ENCODE measurements at places on chromosomes 1 and 21.

GRCh38 chr1:42941640-42942330 lies 16.9 kb downstream of the SLC2A1 start:
- peak; percentile 52 for DNase-seq

GRCh38 chr1:235783148-235783776 lies 83.4 kb downstream of the LYST start:
- no peak for DNase-seq

- DNase-seq = no peak
These were observed 1.6 kb upstream of the BSND start for GRCh38 chr1:54996869-54997710.

DNA sequence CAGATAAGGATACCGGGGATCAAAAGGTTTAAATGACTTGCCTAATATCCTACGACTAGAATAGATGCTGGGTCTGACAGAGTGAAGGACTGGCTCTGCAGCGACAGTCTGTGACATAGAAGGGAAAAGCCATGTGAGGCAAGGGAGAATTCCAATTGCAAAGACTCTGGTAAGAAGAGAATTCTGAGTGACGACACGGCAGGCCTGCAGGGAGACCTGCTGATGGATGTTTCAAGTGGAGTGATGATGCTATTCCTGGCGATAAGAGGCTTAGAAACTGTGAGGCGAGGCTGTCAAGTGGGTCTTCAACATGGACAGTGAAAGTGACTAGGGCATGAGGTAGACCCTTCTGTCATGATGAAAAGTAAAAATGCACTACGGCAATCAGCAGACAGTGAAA lies 176.6 kb upstream of the PBX1 start:
- no peak for DNase-seq

GRCh38 chr1:20717452-20718342 lies at the start of gene KIF17:
TSS of gene KIF17 (minus strand) at chr1:20718007. CDS start at chr1:20717706, 301 bp downstream.
- peak; percentile 79 for DNase-seq

DNA sequence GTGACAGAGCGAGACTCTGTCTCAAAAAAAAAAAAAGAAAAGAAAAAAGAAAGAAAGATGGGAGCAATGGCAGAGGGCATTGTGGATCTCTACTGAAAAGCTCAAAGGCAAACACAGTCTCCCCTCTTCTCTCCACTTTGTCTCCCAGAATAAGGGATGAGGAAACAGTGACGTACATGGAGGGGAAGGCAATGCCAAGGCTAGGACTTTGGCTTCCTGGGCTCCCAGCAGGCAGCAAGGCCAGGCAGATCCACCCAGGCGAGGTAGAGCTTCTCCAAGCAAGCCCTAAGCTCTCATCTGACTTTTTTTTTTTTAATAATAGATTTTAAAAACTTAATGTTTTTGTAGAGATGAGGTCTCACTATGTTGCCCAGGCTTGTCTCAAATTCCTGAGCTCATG lies 4.6 kb downstream of the ARHGEF2 start:
- DNase-seq = no peak

- no peak for DNase-seq
These were observed 573 bp upstream of the CPT2 start for GRCh38 chr1:53196017-53196484.

DNA sequence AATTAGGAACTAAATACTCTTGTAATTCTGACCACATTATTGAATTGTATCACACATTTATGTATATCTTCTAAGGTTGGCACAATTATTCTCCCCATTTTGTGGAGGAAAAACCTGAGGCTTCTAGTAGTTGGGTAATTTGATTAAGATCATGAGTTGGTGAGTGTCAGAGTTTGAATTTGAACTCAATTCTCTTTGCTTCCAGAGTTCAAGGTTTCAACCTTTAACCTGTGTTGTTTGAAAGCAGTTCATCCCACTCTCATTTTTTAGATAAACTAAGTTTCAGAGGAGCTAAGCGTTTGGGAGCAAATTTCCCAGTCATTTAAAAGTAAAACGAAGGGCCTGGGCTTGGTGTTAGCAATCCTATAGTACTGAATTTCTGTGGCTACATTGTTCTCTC lies 293.4 kb downstream of the ADGRL2 start:
- DNase-seq = no peak

DNA sequence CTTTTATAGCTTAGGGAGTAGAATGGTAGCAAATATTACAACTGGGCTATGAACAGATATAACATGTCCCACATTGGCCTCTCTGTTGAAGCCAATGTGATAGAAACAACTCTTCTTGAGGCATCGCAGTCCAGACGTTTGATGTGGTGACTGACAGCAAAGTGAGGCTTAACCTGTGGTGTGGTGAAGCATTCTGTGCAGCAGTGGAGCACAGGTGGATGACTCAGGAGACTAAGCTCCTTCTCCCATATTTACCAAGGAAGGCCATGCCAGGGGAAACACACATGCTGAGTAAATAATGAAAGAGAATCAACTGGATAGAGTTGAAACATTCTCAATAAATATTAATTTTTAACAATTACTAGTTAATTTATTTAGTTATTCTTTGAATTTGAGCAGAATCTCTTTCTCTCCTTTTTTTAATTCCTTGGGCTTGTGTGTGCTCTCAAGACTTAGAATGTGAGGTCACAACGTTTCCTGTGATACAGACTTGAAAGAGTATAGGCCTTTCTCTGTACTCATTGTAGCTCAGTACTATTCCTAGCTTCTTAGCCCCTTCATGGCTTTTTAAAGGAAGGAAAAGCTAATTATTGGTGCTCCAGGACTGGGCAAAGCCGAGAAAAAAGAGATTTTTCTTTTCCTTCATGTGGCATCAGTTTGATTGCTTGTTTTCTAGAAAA lies 17.6 kb downstream of the CRB1 start:
- no peak for DNase-seq

GRCh38 chr1:230972855-230973271 lies 5.8 kb downstream of the TTC13 start:
- DNase-seq = no peak

DNA sequence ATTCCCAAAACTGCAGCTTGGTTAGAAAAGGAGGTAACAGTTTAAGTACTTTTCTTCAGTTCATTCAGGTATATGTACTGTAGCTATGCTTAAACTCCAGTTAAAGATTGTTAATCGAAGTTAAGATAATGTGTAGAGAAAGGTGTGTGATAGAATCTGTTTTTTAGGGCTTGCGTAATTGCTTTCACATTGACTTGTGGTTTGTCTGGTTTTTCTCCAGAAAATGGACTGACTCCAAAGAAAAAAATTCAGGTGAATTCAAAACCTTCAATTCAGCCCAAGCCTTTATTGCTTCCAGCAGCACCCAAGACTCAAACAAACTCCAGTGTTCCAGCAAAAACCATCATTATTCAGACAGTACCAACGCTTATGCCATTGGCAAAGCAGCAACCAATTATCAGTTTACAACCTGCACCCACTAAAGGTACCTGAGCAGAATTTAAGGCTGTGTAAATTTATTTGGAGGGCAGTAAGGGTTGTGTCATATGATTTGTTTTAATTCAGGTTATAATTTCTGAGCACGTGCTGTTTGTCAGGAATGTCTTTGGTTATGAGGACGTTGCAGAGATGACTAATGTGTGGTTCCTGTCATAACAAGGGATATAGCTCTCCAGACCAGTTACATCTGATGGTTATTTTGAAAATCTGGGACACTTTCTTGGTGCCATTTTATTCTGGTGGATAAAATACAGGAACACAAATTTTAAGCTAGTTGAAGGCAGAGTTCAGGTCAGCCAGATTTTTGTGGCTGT lies 26.0 kb downstream of the ATF6 start:
- no peak for DNase-seq

DNA sequence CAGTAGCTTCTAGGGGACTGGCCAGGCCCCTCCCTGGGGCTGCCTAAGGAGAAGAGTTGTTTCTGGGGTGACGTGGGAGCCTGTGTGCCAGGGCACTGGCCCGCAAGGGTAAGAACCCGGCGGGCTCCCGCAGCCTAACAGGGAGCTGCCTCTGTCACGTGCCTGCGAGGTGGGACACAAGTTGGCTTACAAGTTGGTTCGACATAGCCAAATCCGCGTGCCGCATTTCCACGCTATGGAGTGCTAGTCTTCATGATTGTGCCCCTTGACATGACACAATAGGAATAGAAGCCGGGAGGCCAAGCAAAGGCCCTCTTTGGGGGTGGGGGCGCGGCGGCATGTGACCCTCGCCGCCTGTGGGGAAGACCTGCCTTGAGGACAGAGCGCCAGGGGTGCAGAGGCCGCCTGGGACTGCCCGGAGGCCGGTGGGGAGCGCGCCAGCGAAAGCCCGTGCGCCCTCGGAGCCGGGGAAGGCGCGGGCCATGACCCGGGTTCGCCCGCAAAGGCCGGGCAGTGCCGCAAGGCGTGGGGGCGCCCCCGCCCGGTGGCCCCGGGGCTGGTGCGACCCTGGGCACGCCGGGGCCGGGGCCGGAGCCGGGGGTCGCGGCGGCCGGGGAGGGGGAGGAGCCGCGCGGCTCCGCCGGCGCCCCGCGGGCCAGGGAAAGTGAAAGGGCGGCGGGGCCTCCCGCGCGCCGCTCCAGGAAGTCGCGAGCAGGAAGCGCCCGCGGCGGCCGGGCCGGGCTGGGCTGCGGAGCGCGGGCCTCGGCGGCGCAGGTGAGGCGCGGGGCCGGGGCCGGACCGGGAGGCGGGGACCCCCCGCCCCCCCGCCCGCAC lies at the start of gene SLC37A1:
SLC37A1 (plus strand) TSS at position 702 of the 834 bp plus-strand sequence. CDS start 4,603 bp downstream, outside the sequence.
- peak; percentile 16 for DNase-seq

DNA sequence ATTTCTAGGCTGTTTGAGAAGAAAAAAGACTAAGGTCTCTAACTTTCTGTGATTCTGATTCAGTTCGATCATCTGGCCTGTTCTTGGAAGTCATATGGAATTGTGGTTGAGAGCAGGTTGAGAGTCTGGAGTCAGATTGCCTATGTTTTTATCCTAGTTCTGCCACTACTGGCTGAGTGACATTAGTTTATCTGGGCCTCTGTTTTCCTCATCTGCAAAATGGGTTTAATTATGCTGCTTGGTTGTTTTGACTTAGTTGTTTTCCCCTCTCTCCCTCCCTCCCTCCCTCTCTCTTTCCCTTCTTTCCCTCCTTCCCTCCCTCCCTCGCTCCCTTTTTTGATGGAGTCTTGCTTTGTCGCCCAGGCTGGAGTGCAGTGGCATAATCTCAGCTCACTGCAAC lies 6.2 kb downstream of the MACF1 start:
- DNase-seq = no peak

GRCh38 chr1:189336115-189337100 lies 1141.3 kb downstream of the BRINP3 start:
- no peak for DNase-seq

- no peak for DNase-seq
These were observed 4.5 kb upstream of the DDR2 start for GRCh38 chr1:162627662-162628296.
